Stomach (tissue), 19 donors: ENCODE measurements at places on chromosomes 16 and 17. TPM values are rescaled to one million over a fixed set of nuclear protein-coding genes. Genes with fewer than 3 reads are reported as not detected.

ABCA3 gene
- polyA plus RNA-seq: 2.4 TPM

THRA gene
- 37.0 TPM for polyA plus RNA-seq

CD300H gene
- polyA plus RNA-seq: not detected

BCL6B gene
- 2.2 TPM for polyA plus RNA-seq

CTRB1 gene
- 35.9 TPM for polyA plus RNA-seq

ITGAE gene
- polyA plus RNA-seq: 66.8 TPM

GNPTG gene
- polyA plus RNA-seq: 30.4 TPM

OTOP3 gene
- polyA plus RNA-seq: not detected

ATP2A1 gene
- polyA plus RNA-seq: 0.85 TPM

SLC12A3 gene
- 0.12 TPM for polyA plus RNA-seq

ASGR1 gene
- 1.9 TPM for polyA plus RNA-seq
